ENCODE measurements at places on chromosomes 4 and X.

- DNase-seq: no peak
Measured at GRCh38 chr4:147355032-147355656, 125.8 kb upstream of the EDNRA start.

GRCh38 chrX:23745786-23746185, 2.7 kb upstream of the ACOT9 start:
- no peak for DNase-seq

- no peak for DNase-seq
Measured at GRCh38 chr4:124879195-124879594, 166.7 kb upstream of the ANKRD50 start.

DNA sequence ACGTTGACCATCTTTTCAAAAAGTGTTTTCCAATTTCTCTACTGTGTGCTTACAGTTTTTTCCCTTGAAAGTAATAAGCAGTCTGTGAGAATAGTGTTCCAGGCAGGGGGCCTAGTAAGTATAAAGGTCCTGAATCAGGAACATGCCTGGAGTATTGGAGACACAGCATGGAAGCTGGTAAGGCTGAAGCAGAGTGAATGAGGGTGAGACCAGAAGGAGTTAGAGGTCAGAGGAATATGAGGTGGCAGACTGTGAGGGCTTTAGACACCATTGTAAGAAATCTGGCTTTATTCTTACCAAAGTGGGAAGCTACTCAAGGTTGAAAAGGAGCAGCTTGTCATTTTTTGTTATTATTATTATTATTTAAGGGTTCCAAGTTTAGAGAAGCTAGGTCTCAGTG, 107.4 kb downstream of the CT47B1 start:
- no peak for DNase-seq

- no peak for DNase-seq
Measured at GRCh38 chr4:82833696-82834313, 35.2 kb upstream of the SCD5 start.

DNA sequence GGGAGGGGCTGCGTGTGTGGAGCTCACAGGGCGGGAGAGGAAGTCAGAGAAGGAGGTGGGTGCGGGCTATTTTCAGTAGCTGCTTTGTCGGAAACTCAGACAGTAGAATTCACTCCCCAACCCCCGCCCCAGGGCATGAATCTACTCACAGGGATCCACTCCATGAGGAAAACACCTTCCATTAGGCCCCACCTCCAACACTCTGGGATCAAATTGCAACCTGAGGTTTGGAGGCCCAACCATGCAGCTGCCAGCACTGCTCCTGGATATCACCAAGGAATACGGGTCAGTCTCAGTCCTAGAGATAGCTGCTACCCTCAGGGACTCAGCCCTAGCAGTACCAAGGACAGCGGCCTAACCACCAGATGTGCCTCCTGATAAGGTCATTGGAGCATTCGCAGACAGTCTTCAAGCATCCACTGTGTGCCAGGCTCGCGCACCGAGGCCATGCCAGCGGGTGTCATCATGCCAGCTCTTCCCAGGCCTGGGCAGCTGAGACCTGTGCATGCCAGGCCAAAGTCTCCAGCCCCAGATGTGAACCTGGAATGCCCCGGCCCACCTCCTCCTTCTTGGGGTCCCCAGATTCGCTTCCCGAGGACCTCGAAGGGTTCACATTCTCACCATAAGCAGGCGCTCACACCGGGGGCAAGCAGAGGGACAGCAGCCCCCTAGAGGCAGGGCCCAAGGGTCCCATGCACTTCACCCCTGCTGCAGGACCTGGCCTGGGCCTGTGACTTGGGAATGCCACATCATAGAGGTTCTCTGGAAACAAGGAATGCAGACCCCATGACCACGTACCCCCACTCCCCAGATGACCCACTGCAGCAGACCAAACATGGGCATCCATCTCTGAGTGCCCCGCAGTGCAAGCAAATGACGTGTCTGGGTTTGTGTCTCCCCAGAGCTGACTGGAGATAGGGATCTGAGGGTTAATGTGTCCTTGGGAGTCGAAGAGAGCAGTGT, 102.3 kb downstream of the ADRA2C start:
- no peak for DNase-seq

GRCh38 chrX:44244008-44244407, 99.5 kb downstream of the EFHC2 start:
- no peak for DNase-seq

- no peak for DNase-seq
Measured at GRCh38 chr4:18250564-18250963, 229.0 kb upstream of the LCORL start.

- peak; percentile 45 for DNase-seq
Measured at GRCh38 chr4:39446842-39447573, 11.7 kb downstream of the RPL9 start.

- DNase-seq: no peak
Measured at GRCh38 chr4:83369831-83370639, 35.4 kb upstream of the HPSE start.

- no peak for DNase-seq
Measured at GRCh38 chr4:94500685-94501084, 48.9 kb downstream of the PDLIM5 start.

DNA sequence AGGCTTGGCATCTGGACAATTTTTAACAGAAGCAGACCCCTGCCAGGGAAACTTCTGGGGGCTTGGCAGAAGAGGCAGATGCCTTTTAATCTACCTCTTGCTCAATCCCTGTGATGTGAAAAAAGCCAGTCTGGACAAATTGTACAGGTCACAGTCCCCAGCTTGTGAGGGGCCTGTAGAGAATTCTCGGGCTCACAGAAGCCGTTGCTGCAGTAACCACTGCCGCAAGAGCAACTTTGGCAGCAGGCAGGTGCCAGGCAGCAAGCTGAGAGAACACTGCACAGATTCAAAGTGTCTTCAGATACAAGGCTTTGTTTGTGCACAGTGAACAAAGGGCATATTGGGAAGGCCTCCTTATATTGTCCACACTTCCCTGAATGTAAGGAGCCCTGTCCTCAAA, 11.7 kb downstream of the GPKOW start:
- DNase-seq: no peak

- DNase-seq: no peak
Measured at GRCh38 chr4:102535398-102536082, 34.4 kb downstream of the NFKB1 start.

DNA sequence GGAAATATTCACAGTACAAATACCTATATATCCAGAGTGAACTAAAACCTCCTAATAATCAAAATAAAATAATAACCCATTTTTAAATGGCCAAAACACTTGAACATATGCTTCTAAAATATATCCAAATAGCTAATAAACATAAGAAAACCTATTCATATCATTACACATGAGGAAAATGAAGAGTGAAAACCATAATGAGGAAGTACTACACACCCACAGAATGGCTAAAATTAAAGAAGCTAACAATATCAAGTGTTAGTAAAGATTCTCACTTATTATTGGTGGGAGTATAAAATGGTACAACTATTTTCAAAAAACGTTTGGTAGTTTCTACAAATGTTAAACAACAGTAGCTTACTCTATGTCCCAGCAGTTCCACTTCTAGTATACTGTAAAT, 92.1 kb downstream of the KLHL13 start:
- no peak for DNase-seq

DNA sequence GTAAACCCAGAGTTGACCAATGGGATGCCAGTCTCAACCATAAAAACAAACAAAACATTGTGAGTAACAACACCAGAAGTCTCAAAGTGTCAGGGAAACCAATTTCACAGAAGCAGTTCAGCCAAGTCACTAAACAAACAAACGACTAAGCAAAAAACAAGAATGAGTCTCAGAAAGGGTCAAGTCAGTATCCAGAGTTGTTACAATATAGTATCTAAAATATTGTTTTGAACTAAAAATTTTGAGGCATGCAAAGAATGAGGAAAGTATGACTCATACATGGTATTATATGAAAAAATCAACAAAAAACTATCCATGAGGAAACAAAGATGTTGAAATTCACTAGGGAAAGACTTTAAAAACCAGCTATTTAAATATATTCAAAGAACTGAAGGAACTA, 70.6 kb downstream of the AR start:
- DNase-seq: no peak

DNA sequence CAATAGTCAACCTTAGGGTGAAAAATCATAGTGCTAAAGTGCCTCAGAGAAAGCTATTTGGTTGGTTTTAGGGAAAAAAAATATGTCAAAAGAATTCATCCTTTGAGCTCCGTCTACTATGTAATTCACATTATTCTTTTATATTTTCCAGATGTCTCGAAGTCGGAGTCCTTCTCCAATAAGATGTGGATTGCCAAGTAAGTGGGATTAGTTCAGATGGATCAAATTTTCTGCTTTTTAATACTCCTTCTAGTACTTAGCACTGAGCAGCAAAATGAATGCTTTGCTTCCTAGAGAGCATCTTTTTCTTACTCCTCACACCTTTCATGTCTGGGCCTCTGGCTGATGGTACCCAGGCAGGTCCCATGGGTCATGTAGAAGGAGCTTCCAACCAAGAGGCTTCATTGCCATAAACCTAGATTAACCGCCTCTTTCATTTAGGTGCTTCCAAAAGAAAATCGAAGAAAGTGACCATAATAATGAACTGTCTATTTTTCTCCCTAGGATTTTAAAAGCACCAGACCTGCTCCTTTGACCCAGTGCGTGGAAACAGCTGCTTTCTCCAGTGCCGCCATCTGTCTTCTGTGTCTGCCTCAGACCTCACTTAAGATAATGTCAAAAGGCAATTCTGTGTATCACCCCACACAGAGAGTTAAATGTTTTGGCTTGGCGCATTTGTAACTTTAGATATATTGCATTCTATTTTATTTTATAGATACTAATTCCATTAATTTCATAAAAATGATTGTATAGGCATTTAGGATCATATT, 43.5 kb downstream of the SPATA18 start:
- DNase-seq: no peak

GRCh38 chr4:738781-739280, 33.2 kb downstream of the PCGF3 start:
- DNase-seq: no peak

- no peak for DNase-seq
Measured at GRCh38 chr4:82852751-82853285, 38.1 kb downstream of the SEC31A start.

- no peak for DNase-seq
Measured at GRCh38 chr4:90495211-90495610, 368.0 kb downstream of the CCSER1 start.

GRCh38 chr4:69038582-69038981, 57.7 kb upstream of the UGT2B7 start:
- no peak for DNase-seq

GRCh38 chrX:154428176-154429171, at the start of gene ATP6AP1:
Gene ATP6AP1 (plus strand): TSS chrX:154428677. CDS start chrX:154428693, 16 bp downstream.
- peak; percentile 67 for DNase-seq

DNA sequence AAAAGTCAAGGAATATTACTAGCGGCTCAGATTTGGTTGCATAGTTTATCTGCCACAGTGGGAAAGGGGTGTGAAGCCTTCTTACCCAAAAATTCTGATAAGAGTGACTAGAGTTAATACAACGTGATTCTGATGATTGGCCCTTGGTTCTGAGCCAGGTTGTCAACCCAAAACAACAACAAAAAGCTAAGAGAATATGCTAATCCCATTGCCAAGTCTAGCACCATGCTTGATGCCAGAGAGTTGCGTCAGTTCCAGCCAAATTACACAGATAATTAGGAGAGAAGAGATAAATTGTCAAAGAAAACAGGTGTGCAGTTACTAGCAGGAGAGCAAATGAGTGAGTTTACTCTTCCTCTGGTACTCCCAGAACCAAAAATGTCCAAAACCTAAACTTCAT, 287.4 kb upstream of the AGA start:
- no peak for DNase-seq

DNA sequence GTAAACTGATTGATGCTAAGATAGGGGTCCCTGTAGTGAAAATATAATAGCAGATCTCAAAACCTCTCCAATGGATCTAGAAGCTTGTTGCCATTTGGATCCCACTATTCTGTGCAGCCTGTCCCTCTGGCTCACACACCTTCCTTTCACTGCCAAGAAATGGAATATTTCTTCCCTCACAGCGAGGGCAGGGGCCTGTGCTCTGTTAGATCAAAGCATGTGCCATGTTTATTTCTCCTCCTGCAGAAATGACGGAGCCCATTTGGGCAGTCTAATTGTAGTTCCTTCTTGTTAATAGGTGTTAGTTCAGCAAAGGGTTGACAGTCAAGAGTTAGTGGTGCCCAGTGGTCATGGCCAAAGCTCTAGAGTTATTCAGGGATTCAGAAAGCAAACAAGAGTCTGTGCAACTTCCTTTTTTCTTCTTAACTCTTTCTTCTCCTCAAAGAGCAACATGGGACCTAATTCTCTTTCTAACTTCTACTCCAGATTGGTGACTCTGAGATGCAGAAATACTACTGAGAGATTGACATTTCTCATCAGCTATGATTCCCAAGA, 106.8 kb downstream of the STOX2 start:
- no peak for DNase-seq

DNA sequence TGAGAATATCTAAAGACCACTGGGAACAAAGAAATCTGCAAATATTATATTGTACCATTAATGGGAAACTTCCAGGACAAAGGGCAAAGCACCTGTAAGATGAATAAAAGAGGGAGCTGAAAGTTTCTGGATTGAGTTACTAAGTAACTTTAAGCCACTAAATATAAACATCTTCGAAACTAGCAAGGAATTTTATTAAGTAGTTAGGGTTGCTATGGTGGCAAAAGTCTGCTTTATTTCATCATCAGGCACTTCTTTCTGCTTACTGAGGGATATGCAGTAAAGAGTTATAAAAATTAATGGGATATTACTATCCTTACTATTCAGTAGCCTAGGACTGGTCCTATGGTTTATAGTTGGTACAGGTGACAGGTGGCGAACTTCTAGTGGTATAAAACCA, 33.0 kb downstream of the SMARCA1 start:
- no peak for DNase-seq

GRCh38 chrX:13091111-13091765, 46.8 kb upstream of the FAM9C start:
- no peak for DNase-seq

DNA sequence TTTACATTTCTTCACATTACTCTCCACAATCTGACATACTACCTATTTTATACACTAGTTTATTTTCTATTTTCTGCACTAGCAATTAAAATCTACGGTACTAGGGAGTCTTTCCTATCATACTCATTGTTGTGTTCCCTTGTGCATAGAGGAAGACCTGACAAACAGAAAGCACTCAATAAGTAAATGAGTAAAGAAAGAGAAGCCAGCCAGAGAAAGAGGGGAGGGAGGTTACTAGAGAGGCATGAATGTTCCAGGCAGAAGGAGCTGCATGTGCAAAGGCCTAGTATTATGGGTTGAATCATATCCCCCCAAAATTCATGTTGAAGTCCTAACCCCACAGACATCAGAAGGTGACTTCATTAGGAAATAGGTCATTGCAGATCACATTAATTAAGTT, 114.0 kb downstream of the ZAR1 start:
- DNase-seq: no peak
